ENCODE measurements at places on chromosomes 3 and 15. TPM values are rescaled to one million over a fixed set of nuclear protein-coding genes. Genes with fewer than 3 reads are reported as not detected.

Gene CCDC32
- 13.4 TPM for total RNA-seq

- H3K4me1 ChIP-seq = peaks cover 8% of the 10 kb centered on the region
- DNase-seq = no peak
- no peaks in the 10 kb centered on the region for H3K27me3 ChIP-seq
- H3K36me3 ChIP-seq = no peaks in the 10 kb centered on the region
- no peak overlapping the region for H3K27ac ChIP-seq
- H3K4me3 ChIP-seq = no peak overlapping the region
Measured at GRCh38 chr15:25905140-25905539, 42.0 kb upstream of the ATP10A start.

DNA sequence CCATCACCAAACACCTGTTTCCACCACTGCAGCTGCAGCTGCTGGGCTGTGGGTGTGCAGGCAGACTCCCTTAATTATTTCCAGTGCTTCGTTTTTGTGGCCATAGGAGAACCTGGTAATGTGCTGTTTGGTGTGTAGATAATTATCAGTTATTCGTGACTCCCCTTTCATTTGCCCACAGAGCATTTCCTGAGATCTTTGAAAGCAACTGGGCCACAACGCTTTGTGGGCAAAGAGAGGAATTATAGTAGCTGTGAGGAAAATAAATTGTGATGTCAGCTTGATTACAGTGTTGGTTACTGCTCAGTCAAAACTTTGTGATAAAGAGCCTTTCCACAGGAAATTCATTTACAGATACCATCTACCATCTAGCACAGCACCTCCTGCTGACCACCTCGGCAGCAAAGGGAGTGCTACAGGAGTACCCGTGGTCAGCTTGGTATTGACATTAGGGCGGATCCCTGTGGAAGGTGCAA lies 193.3 kb upstream of the SLCO3A1 start:
- H3K27me3 ChIP-seq = peaks cover 31% of the 10 kb centered on the region
- DNase-seq = no peak
- no peaks in the 10 kb centered on the region for H3K36me3 ChIP-seq
- H3K4me3 ChIP-seq = no peak overlapping the region

DNA sequence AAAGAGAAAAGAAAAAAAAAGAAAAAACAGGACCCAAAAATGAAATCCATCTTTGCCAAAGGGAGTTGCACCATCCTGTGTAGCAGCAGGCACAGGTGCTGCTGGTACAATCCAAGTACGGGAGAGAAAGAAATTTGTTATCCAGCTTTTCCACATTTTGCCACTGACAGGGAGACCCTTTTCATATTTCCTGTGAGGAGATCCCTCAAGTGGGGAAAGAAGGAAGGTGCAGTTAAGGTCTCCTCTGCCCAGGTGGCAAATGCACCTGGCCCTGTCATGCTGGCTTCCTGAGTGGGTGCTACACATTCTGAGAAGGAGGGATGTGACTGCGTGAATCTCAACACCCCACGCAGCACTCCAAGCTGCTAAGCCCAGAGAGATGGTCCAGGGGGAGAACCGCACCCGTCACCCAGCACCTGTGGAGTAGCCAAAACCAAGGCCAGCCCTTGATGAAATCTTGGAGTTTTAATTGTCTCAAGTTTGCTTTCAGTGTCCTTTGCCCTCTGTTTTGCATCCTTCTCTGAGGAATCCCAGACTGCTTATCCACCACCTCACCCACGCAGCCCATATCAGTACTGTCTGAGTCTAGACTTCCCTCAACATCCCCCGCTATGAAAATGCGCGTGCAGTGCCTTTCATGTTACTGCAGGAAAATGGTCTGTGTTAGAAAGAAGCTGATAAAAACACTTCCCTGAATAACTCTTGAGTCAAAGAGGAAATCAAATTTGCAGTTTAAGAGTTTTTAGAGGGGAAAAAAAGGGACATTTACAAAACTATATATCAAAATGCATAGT lies 141.9 kb upstream of the THBS1 start:
- no peak overlapping the region for H3K4me3 ChIP-seq
- DNase-seq = no peak
- no peak overlapping the region for H3K27ac ChIP-seq
- H3K4me1 ChIP-seq = peaks cover 10% of the 10 kb centered on the region

Gene TM4SF18
- 7.9 TPM for total RNA-seq

Gene NOX5
- total RNA-seq = not detected

- no peak for DNase-seq
- no peak overlapping the region for H3K27ac ChIP-seq
- H3K27me3 ChIP-seq = no peaks in the 10 kb centered on the region
- H3K4me1 ChIP-seq = peaks cover 12% of the 10 kb centered on the region
- H3K4me3 ChIP-seq = no peak overlapping the region
Measured at GRCh38 chr15:51328926-51329325, 9.5 kb downstream of the CYP19A1 start.

DNA sequence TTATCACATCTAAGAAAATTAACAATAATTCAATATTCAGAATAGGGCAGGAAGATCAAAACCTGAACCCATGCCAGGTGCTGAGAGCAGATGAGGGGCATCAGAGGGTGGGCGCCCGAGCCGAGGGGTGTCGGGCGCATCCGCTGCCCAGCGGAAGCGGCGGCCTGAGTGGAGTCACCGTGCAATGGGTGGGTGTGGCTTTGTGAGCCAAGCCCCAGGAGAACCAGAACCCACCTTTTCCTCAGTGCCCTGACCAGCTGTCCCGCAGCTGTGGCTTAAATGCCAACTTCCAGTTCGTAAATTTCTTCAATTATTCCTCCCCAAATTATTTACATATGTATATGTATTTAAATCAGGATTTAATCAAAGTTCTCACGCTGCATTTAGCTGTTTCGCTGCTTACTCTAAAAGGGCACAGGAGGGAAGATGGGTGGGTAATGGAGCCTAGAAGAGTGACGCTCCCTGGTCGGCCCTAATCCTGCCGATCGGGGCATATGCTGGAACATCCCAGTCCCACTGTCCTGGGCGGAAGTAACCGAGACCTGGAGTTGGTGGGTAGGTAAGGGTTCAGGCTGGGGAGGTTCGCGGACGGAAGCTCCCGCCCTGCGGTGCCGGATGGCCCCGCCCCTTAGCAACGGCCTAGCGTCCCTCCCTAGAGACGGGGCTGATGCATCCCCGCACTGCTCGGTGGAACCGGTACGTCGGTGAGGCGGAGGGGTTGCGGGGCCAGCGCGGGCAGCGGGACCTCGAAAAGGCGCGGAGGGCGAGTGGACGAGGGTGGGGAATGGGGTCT lies 1.3 kb downstream of the DNAH1 start:
- H3K36me3 ChIP-seq = no peaks in the 10 kb centered on the region
- no peaks in the 10 kb centered on the region for H3K27me3 ChIP-seq
- peaks cover 21% of the 10 kb centered on the region for H3K4me1 ChIP-seq
- H3K4me3 ChIP-seq = peak overlapping the region; percentile 37

GRCh38 chr3:151382671-151383070 lies 1.9 kb downstream of the P2RY12 start:
- H3K36me3 ChIP-seq = no peaks in the 10 kb centered on the region
- H3K4me3 ChIP-seq = no peak overlapping the region
- no peaks in the 10 kb centered on the region for H3K27me3 ChIP-seq
- no peak overlapping the region for H3K27ac ChIP-seq
- peaks cover 24% of the 10 kb centered on the region for H3K4me1 ChIP-seq
- DNase-seq = no peak

DNA sequence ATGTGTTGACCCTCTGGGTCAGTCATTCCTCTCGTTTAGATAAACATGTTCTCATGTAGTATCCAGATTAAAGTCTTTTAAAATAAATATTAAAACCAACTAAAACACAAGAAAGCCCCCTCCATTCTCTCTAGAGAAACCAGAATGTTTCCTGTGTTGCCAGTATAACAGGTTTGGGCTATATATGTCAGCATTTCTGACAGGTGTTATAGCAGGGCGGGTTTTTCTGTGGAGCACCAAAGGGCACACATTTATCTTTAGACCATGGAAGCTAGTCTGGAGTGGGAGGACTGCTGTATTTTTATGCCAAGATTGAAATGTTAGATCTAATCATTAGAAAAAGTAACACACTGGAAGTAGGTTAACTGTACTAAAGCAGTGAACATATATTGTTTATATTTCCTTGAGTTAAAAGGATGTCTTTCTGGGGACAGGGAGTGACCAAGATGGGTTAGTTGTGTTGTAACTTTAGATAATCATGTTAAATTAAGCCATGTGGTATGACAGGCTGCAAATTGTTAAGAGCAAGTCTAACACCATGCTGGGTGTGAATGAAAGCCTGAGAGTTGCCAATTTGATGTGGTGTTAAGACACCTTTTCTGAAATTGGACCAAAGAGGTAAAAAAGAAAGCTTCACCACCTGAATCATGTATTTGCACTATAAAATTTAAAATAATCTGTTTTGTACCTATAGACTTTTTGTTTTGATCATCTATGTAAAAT lies 15.6 kb downstream of the KCTD6 start:
- H3K27me3 ChIP-seq = no peaks in the 10 kb centered on the region
- DNase-seq = no peak
- no peak overlapping the region for H3K27ac ChIP-seq
- H3K4me3 ChIP-seq = no peak overlapping the region

Gene RPLP1
- total RNA-seq = 623 TPM

Gene ARGFX
- not detected for total RNA-seq

- no peak overlapping the region for H3K27ac ChIP-seq
- no peak overlapping the region for H3K4me3 ChIP-seq
- no peak for DNase-seq
- no peaks in the 10 kb centered on the region for H3K4me1 ChIP-seq
- H3K36me3 ChIP-seq = no peaks in the 10 kb centered on the region
Measured at GRCh38 chr3:123401836-123402530, 46.9 kb downstream of the ADCY5 start.

Gene DCLK3
- not detected for total RNA-seq

- H3K4me1 ChIP-seq = no peaks in the 10 kb centered on the region
- no peak overlapping the region for H3K4me3 ChIP-seq
- H3K27ac ChIP-seq = no peak overlapping the region
- no peaks in the 10 kb centered on the region for H3K36me3 ChIP-seq
Measured at GRCh38 chr3:140753865-140754754, 76.2 kb downstream of the TRIM42 start.

DNA sequence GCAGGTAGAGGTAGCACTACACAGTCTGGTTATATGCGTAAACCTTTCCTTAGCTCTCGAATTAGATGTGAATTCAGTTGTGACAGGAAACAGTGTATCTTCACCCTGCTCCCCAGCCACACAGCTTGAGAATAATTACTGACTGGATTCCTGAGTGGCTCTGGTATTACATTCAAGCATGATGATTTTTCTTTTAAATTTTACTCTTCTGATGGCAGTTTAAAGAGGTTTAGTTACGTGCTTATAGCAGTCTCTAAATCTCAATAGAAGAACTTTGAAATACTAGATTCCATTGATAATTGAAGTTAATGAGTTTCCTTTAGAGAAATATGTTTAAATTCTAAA lies 98.8 kb downstream of the FNDC3B start:
- no peak overlapping the region for H3K4me3 ChIP-seq
- H3K27me3 ChIP-seq = no peaks in the 10 kb centered on the region
- peak overlapping the region; percentile 59 for H3K27ac ChIP-seq

Gene HDAC11
- total RNA-seq = 28.3 TPM

Gene BCL2A1
- total RNA-seq = 0.64 TPM

DNA sequence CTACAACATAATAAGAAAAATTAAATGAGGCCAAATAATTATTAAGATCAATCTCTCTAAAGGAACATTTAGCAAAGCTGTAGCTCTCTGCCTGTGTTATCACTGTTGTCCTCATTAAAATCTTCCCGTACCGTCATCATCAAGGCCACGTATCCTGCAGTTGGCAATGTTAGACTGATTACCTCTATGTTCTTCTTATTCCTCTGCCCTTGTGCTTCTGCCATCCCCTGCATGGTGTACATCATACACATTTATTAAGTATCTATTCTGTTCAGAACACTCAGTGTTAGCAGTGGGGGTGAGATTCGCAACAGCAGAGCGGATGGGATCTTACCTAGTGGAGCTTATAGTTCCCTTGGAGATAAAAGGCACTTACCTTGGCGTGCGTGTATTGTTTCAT lies 12.8 kb downstream of the TPRG1 start:
- no peaks in the 10 kb centered on the region for H3K36me3 ChIP-seq
- DNase-seq = no peak
- no peaks in the 10 kb centered on the region for H3K27me3 ChIP-seq
- no peak overlapping the region for H3K27ac ChIP-seq
- H3K4me1 ChIP-seq = peaks cover 5% of the 10 kb centered on the region
- H3K4me3 ChIP-seq = no peak overlapping the region

Gene CCNB2
- total RNA-seq = 9.5 TPM

Gene OXNAD1
- total RNA-seq = 10.7 TPM

GRCh38 chr15:38111070-38111469 lies 141.6 kb upstream of the SPRED1 start:
- no peak overlapping the region for H3K4me3 ChIP-seq
- DNase-seq = no peak
- H3K27me3 ChIP-seq = no peaks in the 10 kb centered on the region
- no peaks in the 10 kb centered on the region for H3K4me1 ChIP-seq

DNA sequence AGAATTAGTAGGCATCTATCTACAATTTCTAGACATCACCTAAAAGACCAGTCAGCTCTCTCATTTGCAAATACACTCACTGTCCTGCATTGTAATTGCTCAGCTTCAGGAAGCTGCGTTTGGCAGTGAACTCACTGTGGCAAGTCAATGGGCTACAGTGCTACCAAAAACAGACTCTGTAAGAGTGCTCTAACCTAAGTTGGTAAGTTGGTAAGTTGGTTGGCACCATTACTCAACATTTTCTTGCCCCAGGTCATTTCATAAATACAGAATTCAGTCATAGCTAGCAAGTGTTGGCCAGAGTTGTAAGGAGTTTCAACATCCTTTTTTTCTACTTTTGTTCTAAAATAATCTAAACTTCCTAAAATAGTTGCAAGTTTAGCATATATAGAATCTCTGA lies 466.3 kb downstream of the NAALADL2 start:
- no peak overlapping the region for H3K4me3 ChIP-seq
- no peak for DNase-seq
- H3K27me3 ChIP-seq = no peaks in the 10 kb centered on the region
- no peaks in the 10 kb centered on the region for H3K4me1 ChIP-seq
- no peak overlapping the region for H3K27ac ChIP-seq

Gene CPNE9
- 0.49 TPM for total RNA-seq

DNA sequence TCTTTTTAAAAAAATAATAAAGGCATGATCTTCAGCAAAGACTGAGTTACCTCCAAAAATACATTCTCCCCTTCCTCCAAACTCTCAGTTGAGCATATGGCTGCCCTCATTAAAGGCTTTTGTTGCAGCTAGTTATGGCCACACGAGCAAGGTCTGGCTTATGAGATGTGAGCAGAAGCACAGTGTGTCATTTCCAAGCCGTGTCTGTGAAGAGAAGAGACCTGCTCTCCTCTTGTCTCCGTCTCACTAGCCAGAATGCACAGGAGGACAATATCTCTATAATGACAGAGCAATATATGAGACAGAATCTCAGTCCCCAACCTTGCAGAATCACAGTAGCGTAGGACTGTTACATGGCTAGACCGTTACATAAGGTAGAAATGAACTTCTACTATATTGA lies 152.3 kb downstream of the MAGI1 start:
- no peaks in the 10 kb centered on the region for H3K27me3 ChIP-seq
- no peak overlapping the region for H3K4me3 ChIP-seq
- H3K27ac ChIP-seq = no peak overlapping the region
- no peaks in the 10 kb centered on the region for H3K36me3 ChIP-seq
- no peak for DNase-seq
- peaks cover 20% of the 10 kb centered on the region for H3K4me1 ChIP-seq

Gene KLHL40
- total RNA-seq = not detected

GRCh38 chr15:89211678-89212170 lies 9.7 kb downstream of the RLBP1 start:
- H3K4me3 ChIP-seq = no peak overlapping the region
- H3K27ac ChIP-seq = no peak overlapping the region

Gene DAZL
- total RNA-seq = 0.25 TPM

Data from suprapubic skin (tissue), 4 donors.